M059J (cell line): ENCODE measurements at places on chromosomes 6 and 20. TPM values are rescaled to one million over a fixed set of nuclear protein-coding genes. Genes with fewer than 3 reads are reported as not detected.

DNA sequence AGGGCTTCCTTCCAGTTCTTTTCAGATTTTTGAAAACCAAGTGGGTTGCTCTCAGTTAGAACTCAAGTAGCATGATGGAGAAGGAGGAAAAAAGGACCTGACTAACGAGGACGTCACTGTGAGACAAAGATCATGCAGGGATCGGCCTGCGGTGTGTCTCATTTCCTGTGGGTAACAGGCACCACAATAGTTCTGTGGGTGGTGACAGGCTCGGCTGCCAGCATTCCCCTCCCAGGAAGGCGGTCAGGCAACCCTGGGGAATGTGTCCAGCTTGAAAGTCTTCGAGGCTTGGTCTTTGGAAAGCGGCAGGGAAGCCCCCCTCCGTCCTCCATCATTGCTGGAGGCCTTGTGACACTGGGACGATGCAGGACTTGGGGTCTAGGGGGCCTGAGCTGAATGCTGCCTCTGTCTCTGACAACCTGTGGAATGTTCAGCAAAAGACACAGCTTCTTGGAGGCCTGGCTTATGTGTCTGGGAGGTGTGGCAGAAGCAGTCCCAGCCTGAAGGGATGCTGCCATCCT is 121.0 kb downstream of the BCAS1 start:
- peak; percentile 99 for DNase-seq

DNA sequence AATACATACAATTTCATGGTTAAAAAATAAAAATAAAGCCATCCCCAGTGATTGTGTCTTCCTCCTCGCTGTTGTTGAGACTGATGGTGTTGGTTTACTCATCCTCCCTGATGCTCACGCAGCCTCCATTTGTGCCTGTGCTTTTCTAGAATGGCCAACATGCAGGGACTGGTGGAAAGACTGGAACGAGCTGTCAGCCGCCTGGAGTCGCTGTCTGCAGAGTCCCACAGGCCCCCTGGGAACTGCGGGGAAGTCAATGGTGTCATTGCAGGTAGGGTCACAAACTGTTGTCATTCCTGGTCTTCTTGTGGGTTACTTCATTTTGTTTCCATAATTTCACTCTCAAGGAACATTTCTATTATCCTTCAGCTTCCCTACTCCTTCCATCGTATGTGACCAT is 28.0 kb downstream of the CAP2 start:
- no peak for DNase-seq

DNA sequence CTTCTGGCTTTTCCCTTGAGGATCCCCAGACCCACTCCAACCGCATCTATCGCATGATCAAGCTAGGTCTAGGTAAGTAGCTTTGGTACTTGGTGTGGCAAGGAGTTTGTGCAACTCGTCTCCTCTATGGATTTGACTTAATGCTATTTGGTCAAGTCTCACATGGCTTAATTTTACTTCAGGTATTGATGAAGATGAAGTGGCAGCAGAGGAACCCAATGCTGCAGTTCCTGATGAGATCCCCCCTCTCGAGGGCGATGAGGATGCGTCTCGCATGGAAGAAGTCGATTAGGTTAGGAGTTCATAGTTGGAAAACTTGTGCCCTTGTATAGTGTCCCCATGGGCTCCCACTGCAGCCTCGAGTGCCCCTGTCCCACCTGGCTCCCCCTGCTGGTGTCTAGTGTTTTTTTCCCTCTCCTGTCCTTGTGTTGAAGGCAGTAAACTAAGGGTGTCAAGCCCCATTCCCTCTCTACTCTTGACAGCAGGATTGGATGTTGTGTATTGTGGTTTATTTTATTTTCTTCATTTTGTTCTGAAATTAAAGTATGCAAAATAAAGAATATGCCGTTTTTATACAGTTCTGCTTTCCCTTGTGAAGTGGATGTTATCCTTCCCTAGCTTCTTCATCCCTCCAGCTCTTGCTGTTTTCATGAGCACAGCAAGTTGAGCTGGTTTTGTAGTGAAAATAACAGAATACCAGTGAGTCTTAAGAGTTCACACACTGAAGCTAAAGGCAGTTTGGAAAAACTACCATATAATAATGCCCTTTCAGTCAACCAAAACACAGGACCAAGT is 3.8 kb downstream of the SLC35B2 start:
- peak; percentile 65 for DNase-seq

DNA sequence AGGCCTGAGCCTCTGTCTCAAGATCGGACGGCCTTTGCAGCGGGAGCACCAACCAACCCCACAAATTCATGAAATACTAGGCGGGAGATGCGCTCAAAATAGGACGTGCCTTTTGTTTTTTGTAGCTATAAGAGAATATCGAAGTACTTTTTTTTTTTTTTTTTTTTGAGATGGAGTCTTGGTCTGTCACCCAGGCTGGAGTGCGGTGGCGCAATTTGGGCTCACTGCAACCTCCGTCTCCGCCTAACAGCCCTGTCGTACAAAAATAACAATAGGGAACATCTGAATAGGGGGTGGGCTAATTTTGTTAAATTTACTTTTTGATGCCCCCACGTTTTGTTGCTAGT is 5.9 kb upstream of the TUBB2A start:
- DNase-seq: no peak

GRCh38 chr6:117481278-117481925 is 1.1 kb upstream of the DCBLD1 start:
- DNase-seq: no peak

DNA sequence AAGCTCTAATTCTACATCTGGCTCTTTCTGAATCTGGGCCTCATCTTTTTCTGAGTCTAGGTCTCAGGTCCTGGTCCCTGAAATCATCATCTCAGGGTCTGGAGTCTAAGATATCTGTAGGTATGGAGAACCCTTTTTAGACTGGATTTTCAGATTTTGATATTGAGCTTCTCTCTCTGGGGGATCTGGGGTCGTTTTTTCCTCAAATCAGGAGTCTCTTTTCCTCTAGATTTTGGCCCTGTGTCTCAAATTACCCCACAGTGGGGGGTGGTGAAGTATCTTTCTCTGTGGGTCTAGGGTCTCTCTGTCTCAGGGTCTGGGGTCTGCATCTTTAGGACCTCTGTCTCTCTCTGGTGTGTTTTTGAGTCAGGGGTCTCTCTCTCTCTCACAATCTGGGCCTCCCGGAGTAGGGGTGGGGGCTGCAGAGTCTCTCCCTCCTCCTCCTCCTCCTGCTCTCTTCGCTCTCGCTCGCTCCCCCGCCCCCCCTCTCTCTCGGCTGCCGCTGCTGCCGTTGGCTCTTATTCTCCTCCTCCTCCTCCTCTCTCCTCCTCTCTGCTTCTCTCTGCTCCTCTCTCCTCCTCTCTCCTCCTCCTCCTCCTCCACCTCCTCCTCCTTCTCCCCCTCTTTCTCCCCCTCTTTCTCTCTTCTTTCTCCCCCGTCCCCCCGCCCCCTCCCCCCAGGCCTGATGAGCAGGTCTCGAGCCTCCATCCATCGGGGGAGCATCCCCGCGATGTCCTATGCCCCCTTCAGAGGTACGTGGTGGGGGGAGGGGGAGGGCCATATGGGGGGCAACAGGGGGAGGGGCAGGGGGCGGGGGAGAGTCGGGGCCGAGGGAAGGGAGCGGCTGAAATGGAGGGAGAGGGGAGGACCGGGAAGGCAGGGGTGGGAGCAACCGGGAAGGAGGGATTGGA is at the start of gene SYNGAP1:
SYNGAP1 (plus strand) TSS at position 486 of the 911 bp plus-strand sequence; CDS start at position 686, 200 bp downstream.
- peak; percentile 61 for DNase-seq

DNA sequence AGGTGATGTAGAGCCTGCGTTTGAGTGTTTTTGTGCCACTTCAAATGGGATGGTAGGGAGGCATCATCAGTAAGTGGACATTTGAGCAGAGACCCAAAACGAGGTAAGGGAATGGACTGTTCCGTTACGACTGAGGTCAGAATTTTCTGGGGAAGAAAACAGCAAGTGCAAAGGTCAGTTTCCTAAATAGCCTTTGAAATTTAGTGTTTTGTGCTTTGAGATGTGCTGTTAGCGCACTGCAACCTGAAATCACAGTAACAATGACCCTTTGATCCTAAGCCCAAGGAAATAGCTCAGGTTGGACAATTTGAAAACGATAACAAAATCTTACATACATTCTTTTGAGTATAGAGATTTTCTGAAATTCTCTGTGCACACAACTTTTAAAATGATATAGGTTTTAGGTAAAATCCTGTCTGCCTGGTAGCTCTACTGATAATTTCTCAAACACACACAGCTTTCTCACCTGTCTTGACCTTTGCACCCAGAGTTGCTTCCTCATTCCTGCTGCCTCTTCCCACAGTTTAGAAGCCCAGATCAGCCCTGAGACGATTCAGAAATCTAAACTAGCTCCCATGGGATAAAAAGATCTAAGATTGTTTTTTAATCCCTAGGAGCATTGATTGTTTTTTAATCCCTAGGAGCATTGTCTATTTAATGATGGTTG is 22.1 kb downstream of the DCBLD1 start:
- DNase-seq: no peak

GRCh38 chr20:50516180-50516934 is 6.2 kb downstream of the PTPN1 start:
- DNase-seq: peak; percentile 60

- DNase-seq: no peak
These were observed 237.5 kb downstream of the MAFB start for GRCh38 chr20:40451552-40451951.

DNA sequence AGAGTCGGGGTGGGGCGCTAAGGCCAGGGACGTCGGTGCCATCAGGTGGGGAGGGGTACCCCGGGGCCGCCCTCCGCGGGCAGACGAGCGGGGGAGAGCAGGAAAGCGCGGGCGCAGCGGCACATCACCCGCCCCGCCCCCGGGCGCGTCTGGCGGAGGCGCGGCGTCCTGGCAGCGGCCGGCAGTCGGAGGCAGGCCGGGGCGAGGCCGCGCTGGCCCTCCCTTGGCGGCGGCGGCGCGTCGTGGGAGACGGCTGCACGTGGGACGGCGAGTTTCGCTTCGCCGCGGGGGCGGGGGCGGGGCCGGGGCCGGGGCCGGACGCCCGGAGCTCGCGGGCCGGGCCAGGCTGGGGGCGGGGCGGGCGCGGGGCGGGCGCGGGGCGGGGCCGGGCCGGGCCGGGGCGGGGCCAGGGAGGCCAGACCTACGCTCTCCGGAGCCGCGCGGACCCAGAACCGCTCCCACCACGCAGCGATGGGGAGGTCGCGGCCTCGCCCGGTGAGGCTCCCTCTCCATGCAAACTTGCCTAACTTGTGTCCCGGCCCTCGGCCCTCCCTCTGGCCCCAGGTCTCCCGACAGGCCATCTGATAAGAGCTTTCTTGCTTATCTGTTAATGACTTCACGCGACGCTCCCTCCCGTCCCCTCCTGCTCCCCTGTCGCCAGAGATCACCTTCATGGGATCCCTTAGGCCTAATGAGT is 12.5 kb downstream of the ITPR3 start:
- peak; percentile 75 for DNase-seq

DNA sequence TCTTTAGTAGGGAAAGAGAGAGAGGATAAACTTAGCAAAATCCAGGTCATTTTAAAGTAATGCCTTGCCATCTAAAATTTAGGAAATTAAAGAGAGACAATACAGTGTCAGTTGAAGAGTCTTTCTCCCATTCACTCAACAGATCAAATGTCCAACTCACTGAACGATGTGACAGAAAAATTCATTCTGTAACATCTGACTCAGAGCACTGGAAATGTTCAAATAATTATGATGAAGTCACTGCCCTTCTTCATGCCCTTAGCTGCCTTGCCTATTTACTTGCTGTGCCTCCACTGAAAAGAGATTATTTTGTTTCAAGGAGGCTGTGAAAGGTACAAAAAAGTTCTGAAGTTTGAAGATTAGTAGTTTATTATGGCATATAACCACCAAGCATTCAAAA is 434.8 kb downstream of the ADGRB3 start:
- DNase-seq: peak; percentile 55

GRCh38 chr6:12709556-12710232 is 6.9 kb upstream of the PHACTR1 start:
- no peak for DNase-seq

GRCh38 chr20:4427940-4428586 is 293.6 kb upstream of the PRND start:
- no peak for DNase-seq

- peak; percentile 3 for DNase-seq
These were observed 687.7 kb upstream of the POU3F2 start for GRCh38 chr6:98146656-98147055.

FGD2 gene
- total RNA-seq: not detected in 2 replicates

LINC00237 gene
- not detected in 2 replicates for total RNA-seq

FAXC gene
- 3.5 and 6.9 TPM in 2 replicates for total RNA-seq

SLC22A7 gene
- not detected in 2 replicates for total RNA-seq

HLA-DPB1 gene
- not detected in 2 replicates for total RNA-seq
